ENCODE measurements at places on chromosomes 6 and 20.

GRCh38 chr6:116369964-116370759, 585 bp upstream of the DSE start:
- DNase-seq, result no peak

DNA sequence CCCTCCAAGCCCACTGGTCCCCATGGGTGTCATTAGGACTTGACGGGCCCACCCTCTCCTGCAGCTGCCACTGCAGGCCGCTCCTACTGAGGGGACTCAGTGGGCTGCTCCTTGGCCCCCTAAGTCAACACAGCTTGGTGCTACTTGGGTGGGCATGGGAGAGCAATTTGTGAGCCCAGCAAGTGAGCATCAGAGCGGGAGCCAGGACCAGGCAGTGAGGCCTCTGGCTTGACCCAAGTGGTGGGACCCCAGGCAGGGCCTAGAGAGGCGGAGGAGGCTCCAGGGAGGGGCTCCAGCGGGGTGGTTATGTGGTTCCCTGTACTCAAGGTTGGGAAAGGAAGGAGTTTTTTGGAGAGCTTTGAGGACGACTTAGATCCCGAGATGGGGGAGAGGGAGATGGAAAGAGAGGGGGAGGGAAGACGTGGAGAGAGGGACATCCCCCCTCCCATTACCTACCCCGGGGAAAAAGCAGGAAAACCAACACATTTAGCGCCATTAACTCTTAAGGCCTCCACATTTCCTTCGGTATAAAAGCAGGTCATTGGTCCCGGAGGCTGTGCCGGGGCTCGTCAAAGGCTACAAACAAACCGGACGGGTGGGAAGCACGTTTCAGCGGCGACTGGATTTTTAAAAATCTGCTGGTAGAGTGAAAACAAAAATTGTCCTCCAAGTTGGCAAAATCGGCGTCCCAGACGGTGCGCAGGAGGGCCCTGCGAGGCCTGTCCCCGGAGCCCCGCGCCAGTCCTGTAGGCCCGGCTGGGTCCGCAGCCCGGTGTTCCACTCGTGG, 8.8 kb downstream of the FOXC1 start:
- no peak for DNase-seq

GRCh38 chr6:19860235-19860877, 23.2 kb downstream of the ID4 start:
- DNase-seq, result no peak

DNA sequence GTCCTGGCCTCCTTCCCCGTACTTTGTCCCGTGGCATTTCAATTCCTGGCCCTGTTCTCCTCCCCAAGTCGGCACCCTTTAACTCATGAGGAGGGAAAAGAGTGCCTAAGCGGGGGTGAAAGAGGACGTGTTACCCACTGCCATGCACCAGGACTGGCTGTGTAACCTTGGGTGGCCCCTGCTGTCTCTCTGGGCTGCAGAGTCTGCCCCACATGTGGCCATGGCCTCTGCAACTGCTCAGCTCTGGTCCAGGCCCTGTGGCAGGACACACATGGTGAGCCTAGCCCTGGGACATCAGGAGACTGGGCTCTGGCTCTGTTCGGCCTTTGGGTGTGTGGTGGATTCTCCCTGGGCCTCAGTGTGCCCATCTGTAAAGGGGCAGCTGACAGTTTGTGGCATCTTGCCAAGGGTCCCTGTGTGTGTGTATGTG, 58.5 kb downstream of the SRC start:
- DNase-seq, result no peak

DNA sequence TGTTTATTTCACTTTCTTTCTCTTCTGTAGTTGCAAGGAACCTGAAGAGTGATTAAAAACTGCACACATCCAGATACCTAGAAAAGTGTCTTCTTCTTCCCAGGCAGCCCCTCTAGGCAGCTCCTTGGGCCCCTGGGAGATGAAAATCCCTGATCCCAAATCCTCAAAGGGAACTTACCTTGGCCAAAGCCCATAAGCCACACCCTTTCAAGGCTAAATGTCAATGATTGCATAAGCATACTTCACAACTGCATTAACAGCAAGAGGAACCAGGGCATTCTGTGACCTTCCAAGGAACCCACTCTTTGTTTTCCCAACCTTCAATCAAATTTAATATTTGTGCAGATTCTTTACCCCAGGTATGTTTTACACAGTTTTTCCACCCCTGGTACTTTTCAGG, 4.4 kb upstream of the HMGN3 start:
- DNase-seq, result no peak

Data from naive thymus-derived CD4-positive, alpha-beta T cell (primary cell).